ENCODE measurements at places on chromosomes 16 and 17.

DNA sequence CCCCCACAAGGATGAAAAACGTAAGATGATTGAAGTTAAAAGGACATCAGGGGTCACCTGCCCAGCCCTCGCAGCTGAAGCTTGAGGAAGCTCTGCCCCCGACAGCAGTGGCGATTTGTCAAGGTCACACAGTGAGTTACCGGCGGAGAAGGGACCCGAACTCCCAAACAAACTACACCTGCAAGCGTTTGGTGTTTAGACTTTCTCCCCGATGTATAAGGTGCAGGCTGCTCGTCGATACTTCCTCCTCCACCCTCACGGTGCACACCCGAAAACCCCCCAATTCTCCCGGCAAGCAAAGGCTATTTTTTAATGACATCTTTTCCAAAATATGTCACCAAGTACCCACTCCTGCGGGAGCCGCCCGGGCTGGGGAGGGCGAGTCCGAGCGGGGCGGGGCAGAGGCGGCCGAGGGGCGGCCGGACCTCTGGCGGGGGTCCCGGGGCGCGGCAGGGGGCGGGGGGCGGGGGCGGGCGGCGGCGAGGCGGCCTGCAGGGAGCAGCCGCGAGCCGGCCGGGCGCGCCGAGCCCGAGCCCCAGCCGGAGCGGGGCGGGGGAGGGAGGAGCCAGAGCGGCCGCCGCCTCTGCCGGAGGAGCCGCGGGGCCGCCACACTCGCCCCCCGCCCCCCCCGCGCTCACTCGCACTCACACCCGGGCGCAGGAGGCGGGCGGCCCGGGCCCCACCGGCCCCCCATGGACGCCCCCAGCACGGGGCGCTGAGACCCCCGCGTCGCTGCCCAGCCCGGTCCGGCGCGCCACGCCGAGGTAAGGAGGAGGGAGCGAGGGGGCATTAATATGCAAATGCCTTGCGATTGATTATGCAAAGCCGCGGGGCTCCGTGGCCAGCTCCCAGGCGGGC is at the start of gene THRA:
Gene THRA, plus strand, starts transcription at position 637 of the 858 bp plus-strand sequence. CDS start 11,524 bp downstream, outside the sequence.
- peak; percentile 12 for DNase-seq

GRCh38 chr16:4925293-4925607 is 11.7 kb downstream of the PPL start:
- no peak for DNase-seq

DNA sequence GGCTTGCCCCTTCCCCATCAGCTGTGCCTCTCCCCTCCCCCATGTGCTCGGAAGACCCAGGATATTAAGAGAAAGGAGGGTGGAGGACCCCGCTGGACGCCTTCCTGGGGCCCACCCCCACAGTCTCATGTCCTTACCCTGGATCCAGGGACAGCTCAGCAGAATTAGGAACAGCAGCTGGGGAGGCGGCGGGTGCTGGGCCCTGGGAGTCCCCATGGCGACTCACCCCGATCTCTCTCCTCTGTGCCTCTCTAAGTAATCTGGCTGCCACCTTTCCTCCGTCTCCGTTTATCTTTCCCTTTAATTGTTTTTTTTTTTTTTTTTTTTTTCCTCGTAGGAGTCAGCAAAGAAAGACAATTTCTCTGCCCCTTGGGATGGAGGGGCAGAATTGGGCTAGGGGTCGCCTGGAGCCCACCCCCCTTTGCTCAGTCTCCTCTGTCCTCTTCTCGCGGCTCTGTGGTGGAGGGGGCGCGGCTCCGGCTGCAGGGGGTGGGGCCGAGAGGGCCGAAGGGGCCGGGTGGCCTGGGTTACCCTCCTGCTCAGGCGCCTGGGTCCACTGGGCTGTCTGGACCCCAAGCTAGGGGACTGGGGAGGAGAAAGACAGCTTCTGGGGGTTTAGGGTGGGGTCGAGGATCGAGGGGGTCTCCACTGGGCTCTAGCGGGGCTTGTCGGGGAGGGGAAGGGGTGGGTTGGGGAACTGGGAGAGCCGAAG is 390 bp downstream of the SEZ6L2 start:
- peak; percentile 15 for DNase-seq

DNA sequence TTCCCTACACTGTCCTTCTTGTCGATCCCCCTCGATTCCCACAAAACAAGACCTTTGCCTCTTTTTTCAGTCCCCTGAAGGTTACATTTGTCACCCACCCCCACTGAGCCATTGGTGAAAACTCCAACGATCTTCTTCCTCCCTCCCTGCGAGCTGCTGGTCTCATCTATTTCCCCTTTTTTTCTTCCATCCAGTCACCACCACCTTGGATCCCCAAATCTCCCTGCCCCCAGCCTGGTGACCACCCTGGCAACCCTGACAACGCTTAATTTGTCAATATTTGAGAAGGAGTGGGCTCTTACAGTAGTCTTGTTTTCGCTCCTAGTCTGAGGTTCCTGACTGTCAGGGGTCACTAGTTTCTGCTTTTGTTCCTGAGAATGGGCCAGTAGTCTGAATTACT is 62.9 kb downstream of the SMPD3 start:
- DNase-seq = no peak

- no peak for DNase-seq
Observed at GRCh38 chr17:39026980-39027451, 59.8 kb upstream of the FBXO47 start.

Measured in NCI-H187 (cell line).